ENCODE measurements at places on chromosomes 3 and 15.

DNA sequence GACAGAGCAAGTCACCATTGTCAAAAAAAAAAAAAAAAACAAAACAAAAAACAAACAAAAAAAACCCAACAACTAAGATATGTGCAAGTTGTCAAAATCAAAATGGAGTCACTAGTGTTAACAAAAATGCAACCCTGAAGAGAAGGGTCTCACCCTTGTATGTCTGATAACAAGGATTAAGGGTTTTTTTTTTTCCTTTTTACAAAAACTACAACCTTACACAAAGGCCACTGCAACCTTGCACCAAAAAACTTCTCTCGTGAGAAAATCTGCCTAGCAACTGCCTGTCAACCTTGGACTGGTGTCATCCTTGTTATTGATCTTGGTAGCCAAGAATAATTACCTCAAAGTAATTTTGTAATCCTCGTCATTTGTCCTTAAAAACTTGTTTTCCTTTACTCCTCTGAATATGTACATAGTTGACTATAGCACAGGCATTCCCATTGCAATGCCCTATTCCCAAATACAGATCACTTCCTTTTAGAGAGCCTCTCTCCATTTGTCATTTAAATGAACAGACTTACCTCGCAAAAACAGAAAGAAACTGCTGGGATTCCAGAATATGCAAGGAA is 24.0 kb downstream of the TFRC start:
- DNase-seq: no peak

GRCh38 chr3:158260392-158260791 is 150.5 kb downstream of the RSRC1 start:
- DNase-seq: no peak

DNA sequence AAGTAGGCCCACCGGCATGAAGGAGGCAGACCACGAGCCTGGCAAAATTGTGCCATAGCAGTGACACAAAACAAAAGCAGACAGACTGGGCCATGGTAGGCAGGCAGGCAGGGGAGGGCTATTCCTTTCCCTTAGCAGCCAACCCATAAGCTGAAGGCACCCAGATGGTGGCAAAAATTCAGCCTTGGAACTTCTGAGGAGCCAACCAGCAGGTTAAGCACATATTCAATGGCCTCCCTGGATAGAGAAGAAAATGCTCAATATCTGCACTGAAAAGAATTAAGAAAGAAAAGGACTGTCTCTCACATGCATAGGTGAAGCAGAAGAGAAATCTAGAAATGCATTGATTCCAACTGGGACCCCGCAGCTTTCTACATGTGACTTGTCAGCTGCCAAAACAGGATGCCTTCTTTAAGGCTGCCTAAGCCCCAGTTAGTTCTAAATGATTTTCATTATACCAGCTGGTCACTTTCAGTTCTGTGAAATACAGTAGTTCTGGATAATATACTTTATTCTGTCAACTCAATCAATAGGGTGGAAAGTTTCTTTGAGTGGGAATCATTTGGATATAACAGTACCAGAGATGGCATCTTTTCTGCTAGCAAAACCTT is 2.7 kb downstream of the PRICKLE2 start:
- no peak for DNase-seq

DNA sequence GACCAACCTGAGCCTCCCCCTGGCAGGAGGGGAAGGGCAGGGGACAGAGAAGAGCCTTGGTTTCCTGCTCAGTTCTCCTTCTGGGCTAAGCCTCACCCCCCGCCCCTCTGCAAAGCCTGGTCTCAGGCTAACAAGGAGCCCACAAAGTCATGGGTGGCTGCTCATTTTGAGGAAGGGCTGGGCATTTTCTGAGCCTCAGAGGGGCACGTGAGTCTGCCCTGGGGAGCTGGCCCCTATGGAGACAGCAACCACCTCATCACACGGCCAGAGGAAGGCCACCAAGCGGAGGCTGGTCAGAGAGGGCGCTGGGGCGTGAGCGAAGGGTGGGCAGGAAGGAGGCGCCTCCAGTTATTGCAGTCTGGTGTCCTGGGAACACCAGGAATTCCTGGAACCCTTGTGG is 18.7 kb downstream of the ABTB1 start:
- DNase-seq: no peak

DNA sequence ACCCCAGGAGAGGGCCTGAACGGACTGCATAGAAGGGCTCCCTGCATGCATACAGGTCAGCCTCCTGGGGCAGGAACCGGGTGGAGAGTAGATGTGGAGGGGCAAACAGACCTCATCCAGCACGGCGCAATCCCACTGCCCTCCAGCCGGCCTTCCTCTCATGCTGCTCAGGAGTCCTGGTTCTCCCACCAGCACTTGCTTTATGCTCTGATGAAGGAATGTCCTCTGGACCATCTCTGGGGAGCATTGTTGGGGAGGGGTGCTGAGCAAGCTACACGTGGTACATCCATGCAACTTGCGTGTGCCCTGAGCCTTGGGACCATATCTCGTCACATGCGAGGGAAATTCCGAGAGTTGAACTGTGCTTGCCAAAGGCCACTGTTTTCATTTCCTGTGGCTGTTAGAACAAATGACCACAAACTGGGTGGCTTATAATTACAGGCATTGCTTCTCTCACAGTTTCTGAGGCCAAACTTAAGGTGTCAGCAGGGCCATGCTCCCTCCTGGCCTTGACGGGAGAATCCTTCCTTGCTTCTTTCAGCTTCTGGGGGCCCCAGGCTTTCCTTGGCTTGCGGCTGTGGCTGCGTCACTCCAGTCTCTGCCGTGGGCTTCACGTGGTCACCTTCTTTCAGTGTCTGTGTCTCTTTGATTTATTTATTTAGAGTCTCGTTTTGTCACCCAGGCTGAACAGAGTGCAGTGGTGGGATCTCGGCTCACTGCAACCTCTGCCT is 12.2 kb downstream of the SELENOS start:
- no peak for DNase-seq

GRCh38 chr15:41925086-41925608 is 31.3 kb upstream of the SPTBN5 start:
- DNase-seq: no peak

DNA sequence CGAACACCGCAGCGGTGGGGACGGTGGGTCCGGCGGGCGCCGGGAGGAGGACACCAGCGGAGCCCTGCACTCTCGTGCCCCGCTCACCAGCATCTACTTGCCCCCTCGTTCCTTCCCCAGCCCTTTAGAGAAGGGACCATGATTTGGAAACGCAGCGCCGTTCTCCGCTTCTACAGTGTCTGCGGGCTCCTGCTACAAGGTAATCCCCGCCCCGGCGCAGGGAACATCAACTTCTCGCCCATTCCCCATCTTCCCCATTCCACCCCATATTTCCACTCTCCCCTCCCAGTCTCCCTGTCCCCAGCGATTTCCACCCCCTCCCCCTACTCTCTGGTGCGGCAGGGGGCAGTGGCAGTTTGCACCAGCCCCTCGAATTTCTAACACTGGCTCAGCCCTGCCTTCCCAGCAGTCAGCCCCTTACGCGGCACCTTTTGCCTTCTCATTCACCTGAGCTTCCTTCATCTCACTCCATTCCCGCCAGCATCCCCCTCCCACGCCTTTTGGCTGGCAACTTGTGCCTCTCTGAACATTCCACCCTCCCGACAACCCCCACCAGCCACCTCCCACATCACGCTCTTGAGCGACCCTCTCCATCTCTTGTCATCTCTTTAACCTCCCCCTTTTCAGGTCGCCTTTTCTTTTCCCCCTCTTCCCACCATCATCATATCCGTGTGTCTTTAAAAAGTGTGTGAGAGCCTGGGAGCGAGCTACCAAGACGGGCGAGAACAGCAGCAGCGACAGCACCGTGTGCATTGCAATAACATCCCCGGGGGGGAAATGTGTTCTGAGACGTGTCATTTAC is 882 bp downstream of the CADM2 start:
- DNase-seq: peak; percentile 37

DNA sequence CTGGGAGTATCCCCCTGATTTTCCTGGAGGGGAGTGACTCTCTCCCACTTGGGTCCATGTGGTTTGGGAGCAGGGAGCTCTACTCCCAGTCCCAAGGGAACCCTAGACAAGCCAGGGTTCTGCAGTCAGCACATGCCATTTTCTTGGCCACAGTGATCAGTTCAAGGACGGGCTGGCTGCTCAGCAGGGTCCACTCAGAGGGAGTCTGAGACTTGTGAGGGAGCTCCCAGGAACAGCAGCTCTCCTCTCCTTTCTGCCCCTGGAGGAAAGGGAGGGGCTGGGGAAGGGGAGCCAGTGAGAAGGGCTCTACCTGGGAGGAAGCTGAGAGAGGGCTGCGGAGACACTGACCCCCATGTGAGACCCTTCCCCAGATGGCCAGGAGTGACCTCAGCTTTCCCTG is 29.1 kb upstream of the LMCD1 start:
- no peak for DNase-seq

DNA sequence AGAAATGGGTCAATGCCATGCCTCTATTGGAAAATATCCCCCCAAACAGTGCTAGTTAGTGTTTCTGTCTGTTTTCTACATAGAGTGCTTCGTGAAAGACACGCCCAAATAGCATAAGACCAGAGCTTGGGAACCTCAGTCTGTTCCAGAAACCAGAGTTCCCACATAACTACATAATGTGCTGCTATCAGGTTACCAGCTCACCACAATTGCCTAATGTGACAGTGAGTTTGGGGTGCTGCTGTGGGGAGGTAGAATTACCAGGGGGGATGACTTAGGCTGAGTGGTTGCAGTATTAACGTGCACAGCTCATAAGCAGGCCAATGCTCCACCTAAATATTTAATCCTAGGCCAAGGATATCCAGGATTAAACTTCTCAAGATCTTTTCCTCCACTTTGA is 39.2 kb downstream of the DUT start:
- no peak for DNase-seq

DNA sequence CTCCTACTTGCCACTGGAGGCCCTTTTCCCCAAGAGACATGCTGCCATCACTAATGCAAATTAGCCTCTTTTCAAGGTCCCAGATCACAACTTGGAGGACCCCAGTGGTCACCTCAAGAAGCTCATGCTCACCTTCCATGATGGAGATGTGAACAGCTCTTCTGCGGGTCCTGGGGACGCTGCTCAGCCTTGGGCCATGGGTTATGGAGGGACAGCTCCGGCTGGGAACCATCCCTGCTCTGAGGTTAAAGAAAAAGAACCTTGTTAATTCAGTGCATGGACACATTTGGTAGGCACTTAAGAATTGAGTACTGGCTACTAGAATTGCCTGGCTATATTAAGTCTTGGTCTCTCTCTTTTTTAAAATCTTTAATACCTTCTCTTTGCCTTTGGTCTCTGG is 56.8 kb downstream of the WDR76 start:
- no peak for DNase-seq

- DNase-seq: no peak
Measured at GRCh38 chr15:100765467-100766241, 114.0 kb upstream of the ALDH1A3 start.

GRCh38 chr3:120908030-120908794 is at the start of gene STXBP5L:
TSS of gene STXBP5L (plus strand) at chr3:120908205. CDS start at chr3:120909579, 1,374 bp downstream.
- DNase-seq: peak; percentile 94

DNA sequence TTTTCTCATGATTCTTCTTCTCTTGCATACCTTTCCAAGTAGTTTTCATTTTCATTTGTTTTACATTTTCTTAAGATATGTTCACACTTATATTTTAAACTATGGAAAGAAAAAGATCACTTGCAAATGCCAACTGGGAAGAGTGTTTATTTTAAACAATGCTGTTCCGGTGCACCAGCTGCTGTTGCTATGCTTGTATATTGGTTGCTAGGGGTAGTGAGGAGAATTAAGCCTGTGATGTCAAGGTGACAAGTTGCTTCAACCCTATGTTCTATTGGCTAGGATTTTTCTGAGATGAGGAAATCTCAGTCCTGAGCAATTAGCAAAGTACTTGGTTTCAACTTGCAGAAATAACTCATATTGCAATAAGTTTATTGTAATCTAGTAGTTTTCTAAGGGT is 500.1 kb downstream of the MFSD1 start:
- no peak for DNase-seq

DNA sequence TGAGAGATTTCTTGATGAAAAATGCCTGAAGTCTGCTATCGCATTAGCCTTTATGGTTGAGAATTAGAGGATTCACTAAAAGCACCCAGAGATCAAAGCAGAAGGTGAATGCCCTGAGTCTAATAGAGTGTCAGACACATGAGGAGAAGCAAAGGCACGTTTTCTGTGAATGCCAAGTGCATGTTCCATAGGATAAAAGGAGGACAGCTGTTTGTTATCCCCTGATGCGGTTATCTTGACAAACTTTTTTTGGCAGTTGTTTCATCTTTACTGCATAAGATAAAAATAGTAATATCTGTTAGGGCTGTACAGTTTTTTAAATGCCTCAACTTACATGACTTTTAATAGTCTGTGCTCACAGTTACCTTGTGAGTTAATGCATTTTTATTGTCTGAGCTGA is 65.3 kb upstream of the CD96 start:
- DNase-seq: no peak

DNA sequence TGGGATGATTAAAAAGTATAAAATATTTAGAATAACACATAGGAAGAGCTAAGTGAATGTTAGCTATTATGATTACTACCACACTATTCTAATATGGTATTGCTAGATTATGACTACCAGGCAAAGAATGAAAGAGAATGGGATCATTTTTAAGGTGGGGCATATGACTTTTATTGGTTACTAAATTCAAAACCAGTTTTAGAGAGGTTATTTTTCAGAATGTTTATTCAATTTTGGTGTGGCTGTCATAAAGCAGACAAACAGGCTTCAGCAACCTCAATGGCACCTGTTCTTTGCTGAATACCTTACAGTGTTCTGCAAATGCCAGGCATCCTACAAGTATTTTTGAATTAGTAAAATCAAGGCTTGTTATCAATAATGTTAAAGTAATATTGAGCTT is 12.8 kb downstream of the SPTSSB start:
- DNase-seq: no peak

DNA sequence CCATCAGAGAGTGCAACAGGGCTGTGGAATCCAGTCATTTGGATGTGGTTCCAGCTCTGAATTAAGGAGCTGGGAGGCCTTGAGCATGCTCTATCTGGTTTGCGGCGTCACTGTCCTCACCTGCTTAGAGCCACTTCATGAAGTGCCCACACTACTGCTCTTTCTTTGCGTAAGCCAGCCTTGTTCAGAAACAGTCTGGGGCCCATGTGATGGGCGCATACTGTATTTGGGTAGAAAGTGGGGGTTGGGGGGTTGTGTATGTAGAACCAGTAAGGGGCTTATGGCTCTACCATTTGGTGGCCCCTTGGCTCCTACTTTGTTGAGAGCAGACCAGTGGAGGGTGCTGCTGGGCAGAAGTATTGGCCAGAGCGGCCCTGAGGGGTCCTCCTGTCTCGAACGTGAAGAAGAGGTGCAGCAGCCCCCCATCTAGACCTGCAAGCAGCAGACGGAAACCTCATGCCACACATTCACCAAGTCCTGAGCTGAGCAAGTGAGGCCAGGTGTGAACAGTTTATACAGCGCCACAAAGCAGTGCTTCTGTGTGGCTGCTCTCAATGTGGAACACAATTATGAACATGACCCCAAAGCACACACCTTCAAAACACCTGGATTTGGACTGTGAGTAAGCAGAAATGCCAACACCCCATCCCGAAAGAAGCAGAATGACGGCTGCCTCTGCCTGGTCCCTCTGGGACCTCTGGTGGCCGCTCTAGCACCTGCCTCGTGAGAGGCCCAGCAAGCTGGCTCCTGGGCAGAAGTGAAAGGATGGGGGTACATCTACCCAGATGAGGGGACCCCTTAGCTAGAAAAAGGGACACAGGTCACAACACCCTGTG is 26.6 kb downstream of the SRPRB start:
- DNase-seq: peak; percentile 15
